ENCODE measurements at places on chromosomes 2 and 18. TPM values are rescaled to one million over a fixed set of nuclear protein-coding genes. Genes with fewer than 3 reads are reported as not detected.

- DNase-seq: no peak
These were observed 29.0 kb downstream of the FMNL2 start for GRCh38 chr2:152363936-152364335.

DNA sequence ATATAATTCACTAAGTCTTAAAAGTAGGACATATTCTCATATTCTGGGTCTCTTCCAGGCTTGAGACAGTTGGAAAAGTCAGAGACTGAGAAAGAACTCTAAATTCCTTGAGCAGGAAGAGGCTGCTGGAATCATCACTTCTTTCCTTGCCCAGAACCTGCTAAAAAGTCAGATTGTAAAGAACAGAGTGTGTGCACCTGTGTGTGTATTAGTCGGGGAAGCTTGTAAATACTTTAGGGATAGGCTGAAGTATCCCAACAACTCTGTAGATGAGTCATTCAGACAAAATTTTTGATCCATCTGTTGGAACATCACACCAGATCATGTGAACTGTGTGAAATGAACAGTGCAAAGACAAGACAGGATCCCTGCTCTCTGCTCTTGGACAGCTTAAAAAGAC is 16.1 kb downstream of the GAREM1 start:
- no peak for DNase-seq

MERTK gene
- 6.7 TPM for total RNA-seq

- peak; percentile 73 for DNase-seq
These were observed 23.6 kb upstream of the NEB start for GRCh38 chr2:151757861-151758260.

DNA sequence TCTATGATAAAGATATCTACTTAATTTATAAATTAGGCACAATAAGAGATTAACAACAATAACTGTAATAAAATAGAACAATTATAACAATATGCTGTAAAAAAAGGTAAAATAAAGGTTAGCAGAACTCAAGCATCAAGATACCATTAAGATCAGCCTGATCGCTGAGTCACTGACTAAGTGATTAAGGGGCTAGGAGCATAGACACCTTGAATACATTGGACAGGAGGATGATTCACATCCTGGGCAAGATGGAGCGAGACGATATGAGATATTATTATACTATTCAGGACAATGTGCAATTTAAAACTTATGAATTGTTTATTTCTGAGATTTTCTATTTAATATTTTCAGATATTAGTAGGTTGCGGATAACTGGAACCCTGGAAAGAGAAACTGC is 1277.8 kb upstream of the ZEB2 start:
- DNase-seq: no peak

CYS1 gene
- total RNA-seq: not detected

RGPD4 gene
- 0.05 TPM for total RNA-seq

TNFRSF11A gene
- total RNA-seq: 0.08 TPM

PLB1 gene
- total RNA-seq: 0.61 TPM

DNA sequence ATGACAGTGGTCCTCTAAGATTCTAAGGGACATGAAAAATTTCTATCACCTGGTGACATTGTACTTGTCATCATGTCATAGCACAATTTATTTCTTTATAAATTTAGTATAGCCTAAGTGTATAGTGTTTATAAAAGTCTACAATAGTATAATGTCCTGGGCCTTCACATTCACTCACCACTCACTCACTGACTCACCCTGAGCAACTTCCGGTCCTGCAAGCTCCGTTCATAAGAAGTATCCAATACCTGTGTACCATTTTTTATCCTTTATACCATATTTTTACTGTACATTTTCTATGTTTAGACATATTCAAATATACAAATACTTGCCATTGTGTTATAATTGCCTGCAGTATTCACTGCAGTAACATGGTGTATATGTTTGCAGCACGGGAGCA is 72.8 kb upstream of the DSEL start:
- no peak for DNase-seq

DNA sequence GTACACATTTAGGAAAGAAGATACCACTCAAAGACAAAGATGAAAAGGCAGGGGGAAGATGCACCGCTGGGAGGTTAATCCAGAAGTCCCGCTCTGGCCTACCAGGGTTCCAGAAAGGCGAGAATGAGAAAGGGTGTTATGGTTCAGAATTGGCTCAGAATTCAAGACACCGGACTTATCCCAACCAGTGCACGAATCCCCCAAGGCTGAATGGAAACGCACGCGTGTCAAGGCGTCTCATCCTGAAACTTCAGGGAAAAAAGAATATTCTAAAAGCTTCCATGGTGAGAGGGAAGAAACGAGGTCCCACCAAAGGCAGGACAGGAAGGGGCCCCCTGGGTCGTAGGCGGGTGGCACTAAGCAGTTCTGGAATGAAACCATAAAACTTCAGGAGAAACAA is 71.9 kb downstream of the SLC66A2 start:
- DNase-seq: no peak

- no peak for DNase-seq
These were observed 45.4 kb upstream of the PAPOLG start for GRCh38 chr2:60710707-60711106.

BOLL gene
- 0.38 TPM for total RNA-seq

GRCh38 chr2:203341741-203342310 is 13.6 kb downstream of the ABI2 start:
- no peak for DNase-seq

GRCh38 chr2:172639823-172640222 is 83.9 kb downstream of the PDK1 start:
- DNase-seq: no peak

DNAJC27 gene
- total RNA-seq: 9.2 TPM

Data from SJCRH30 (cell line).